ENCODE measurements at places on chromosomes 1 and 21. TPM values are rescaled to one million over a fixed set of nuclear protein-coding genes. Genes with fewer than 3 reads are reported as not detected.

DNA sequence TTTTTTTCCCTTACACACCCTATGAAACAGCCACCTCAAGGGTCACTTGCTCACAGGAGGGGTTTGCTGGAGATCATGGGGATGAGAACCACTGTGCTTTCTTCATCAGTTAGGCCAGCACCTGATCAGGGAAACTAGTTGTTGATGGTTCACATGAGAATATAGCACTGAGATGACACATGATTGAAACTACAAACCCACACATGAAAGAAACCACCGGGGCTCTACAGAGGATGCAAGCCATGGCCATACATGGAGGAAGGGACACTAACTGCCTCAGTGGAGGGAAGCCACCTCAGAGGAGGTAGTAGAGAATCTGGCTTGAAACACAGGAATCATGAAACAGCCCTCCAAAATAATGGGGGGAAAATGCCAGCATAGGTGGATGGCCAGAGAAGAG is 63.2 kb downstream of the PRKAB2 start:
- DNase-seq = no peak

GRCh38 chr21:20783611-20784010 is 214.6 kb upstream of the NCAM2 start:
- DNase-seq = no peak

The PPT1 gene
- 37.7 TPM for total RNA-seq

The BCAR3 gene
- total RNA-seq = 23.5 TPM

DNA sequence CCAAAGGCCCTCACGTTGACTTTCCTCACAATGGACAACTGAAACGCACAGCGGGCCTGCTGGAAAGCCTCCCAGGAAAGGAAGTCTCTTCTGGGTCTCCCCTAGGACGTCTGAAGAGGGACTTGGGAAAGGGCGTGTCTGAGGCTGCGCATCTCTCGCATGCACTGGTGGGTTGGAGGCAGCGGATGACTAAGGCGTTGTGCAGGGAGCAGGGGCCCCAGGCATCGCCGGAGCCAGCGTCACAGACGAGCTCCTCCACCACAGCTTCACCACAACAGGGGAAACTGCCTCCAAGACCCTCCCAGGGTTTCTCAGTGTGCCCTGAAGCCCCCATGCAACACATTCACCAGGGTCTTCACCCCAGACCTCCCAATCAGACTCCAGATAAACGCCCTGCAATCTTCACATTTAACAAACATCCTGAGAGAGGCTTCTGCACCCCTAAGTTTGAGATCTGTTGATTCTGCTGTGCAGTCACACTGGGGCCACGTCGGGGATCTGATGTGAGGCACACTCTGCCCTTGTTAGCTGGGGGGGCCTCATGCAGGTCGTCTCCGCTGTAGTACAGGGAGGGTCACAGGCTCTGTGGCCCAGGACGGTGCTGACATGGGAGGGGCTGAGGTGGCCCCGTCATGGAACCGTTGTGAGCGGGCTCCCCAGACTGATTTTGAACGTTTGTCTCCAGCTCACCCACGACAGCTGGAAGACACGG is 7.0 kb upstream of the TFF1 start:
- DNase-seq = no peak

The S100A7A gene
- not detected for total RNA-seq

- DNase-seq = peak; percentile 19
Measured at GRCh38 chr1:2352897-2353550, 38.3 kb downstream of the MORN1 start.

The MMP23B gene
- 93.8 TPM for total RNA-seq

DNA sequence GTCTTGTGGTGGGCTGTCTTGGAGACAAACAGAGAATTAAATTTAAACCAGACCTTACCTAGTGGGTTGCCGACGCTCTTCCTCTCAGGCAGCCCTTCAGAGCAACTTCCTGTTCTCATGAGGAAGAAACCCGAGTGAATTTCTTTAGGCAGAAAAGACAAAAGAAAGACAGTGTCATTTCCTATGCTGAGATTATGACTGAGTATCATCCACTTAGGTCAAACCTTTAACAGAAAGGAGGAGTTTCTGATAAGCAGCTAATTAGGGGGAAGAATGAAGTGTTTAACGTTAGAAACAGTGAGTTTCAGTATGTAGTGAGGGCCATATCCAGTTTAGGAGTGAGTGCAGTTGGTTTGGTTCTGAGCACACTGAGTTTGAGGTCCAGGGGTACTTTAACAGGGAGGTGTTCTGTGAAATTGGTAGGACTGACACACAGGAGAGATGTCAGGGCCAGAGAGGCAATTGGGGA is 38.7 kb downstream of the FASLG start:
- DNase-seq = no peak

DNA sequence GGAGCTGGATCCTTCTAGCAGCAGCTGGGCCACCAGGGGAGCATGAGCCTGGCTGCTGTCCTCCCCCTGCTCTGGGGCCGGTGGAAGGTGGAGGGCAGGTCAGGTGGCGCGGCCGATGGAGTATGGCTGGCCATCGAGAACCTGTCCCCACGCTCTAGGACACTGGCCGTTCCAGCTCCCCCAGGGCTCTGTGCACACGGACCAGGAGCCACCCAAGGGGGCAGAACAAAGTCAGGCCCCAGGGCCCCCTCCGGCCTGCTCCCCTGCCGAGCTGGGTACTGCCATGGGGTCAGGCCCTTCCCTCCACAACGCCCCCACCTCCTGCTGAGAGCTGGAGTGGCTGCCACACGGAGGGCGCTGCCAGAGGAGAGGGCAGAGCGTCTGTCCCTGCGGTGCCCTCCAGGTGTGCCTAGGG is 4.5 kb upstream of the PLCH2 start:
- DNase-seq = no peak

DNA sequence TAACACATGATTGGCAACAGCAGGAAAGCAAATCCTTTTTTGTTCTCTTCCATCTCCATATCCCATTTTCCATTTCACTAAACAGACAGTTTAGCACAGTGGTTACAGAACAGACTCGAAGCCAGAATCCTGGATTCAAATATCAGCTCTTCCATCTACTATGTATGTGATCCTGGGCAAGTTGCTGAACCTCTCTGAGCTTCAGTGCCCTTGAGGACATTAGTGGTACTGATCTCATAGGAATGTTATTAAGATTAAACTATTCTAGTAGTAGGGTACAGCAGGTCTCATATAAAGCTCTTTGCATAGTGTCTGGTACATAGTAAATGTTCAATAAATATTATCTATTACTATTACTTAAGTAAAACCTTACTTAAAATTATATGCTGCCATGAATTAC is 13.8 kb upstream of the HHIPL2 start:
- no peak for DNase-seq

GRCh38 chr21:25578056-25578961 is 29.0 kb downstream of the MRPL39 start:
- DNase-seq = no peak

GRCh38 chr1:221983444-221983843 is 241.6 kb upstream of the DUSP10 start:
- DNase-seq = no peak

- peak; percentile 43 for DNase-seq
Measured at GRCh38 chr1:54487571-54488050, 60.4 kb upstream of the ACOT11 start.

DNA sequence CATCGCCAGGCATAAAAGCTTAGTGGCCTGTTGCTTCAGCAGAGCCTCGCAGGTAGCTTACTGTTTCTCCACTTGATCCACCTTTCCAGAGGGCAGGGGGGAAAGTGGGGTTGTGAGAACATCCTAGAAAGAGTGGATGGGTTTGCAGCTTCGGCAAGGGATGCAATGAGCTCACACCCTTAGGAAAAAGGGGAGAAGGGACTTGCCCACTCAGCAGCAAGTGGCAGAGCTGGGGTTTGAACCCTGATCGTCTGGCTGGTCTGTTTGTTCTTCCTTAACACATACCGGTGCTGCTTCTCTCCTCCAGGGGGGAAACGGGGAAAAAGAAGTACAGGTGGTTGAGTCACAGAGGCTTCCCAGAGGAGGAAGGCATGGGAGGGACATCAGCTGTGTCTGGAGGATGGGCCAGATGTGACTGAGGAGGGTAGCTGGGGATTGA is 1.0 kb downstream of the TMEM201 start:
- DNase-seq = no peak

DNA sequence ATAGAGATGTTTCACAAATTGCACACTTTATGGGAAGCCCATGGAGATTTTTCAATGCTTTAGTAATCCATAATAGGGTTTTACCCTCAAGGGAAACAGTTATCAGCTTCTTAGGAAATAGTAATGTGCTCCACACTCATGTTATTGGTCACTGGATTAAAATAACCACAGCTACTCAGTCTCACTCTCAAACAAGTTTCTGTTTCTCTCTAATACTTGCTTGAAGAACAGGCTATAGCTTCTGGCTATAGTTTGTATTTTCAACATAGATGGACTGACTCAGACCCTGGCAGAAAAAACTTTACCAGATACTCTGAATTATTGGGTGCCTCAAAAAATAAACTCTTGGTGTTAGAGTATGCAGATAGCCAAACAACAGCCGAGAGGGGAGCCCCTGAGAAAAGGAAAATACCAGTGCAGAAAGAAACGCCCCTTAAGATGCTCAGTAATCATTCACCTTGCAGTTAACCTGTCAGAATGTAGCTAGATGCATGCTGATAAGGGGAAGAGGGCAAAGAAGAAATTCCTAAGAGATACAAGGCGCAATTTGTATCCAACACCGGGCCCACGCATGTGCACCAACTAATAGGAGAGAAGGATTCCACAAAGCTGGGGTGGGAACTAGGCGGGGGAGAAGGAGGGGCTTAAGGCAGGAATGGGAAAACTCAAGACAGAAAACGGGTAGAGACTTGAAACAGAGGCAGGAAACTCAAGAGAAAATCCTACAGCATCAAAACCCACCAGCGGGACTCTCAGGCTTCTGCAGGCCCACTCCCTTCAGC is 30.4 kb upstream of the PDE4B start:
- DNase-seq = no peak

GRCh38 chr1:147851149-147851548 is 51.4 kb upstream of the GJA8 start:
- no peak for DNase-seq

The CACNA1E gene
- 0.88 TPM for total RNA-seq

DNA sequence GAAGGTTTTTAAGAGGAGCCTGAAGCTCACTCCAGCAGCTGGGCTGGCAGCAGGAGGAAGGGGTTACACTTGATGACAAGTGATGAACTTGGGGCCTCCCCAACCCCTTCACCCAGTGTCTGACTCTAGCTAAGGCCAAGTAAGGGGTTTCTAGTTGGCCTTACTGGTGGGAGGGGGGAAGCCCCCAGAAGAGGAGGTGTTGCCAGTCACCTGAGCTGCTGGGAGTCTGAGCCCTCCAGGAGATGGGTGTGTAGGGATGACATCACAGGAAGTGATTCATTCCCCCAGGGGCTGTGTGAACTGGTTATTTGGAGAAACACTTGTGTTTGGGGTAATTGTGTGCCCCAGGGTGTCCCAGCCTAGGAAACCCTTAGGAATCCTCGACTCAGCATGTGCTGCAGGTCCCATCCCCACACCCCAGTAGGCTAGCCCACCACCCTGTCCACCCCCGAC is 3.1 kb downstream of the PADI1 start:
- no peak for DNase-seq

DNA sequence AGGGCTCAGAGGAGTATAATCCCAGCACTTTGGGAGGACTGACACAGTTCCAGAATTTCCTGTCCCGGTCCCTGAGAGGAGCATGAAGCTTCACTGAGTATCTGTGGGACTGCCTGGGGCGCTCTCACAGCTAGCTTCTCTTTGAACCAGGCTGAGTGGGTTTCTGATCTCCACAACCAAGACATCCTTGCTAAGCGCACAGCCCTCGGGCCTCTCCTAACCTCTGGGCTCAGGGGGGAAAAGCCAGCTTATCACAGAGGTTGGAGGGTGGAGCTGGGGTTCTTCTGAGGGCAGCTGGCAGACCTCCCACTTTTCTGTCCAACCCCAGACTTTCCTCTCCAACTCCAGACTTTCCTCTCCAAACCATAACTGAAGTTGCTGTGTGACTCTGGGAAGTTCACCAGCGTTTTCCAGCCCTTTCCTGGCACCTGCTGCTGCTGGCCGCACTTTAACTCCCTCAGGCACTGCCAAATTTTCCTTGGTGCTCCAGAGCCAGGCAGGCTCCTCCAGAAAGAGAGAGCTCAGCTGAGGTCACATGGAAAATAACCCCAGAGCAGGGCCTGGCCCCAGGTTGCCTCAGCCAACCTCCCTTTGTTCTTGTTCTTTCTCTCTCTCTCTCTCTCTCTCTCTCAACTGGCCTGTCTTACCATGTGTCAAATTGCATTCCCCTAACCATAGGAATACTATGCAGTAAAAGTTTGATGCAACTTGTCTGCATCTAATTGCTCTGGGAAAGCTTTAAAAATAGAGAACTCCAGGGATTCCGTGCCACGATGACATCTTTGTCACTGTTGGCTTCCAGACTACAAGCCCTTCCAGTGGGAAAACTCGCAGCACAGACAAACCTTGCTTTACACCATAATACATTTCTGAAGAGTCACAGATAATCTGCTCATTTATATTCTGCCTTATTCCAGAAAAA is 49.5 kb downstream of the OLFML2B start:
- DNase-seq = peak; percentile 63

- no peak for DNase-seq
Measured at GRCh38 chr1:101967871-101968270, 28.9 kb downstream of the OLFM3 start.

DNA sequence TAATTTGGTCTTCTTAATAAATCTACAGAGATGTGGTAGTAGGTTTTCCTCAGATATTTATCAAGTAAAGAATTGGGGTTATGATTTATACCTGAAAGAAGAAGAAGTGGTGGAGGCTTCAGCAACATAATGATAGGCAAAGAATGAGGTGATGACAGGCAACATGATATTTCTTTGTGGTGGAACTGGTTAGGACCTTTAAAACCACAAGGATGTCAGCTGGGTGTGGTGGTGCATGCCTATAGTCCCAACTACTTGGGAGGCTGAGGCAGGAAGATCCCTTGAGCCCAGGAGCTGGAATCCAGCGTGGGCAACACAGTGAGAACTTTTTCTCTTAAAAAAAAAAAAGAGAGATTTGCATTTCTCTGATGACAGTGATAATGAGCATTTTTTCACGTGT is 34.1 kb upstream of the COL11A1 start:
- DNase-seq = no peak

- DNase-seq = no peak
Measured at GRCh38 chr1:35592991-35593769, 20.1 kb downstream of the TFAP2E start.

The MPL gene
- 0.82 TPM for total RNA-seq

DNA sequence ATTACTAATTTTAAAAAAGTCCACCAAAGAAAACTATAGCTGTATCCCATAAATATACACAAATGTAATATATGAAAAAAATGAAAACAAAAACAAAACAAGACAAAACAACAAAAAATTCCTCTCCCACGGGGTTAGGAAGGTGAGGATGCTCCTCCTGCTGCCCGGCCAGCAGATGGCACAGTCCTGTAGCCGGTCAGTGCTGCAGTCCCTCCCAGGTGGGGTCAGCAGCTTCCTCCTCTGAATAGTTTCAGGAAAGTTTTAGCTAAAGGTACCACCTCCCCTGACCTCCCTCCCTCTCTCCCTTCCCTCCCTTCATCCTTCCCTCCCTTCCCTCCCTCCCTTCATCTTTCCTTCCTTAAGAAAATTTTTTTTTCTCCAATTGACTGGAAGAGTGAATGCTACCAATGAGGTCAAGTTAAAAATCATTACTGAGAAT is 67.8 kb upstream of the BCL10 start:
- DNase-seq = no peak

The AIM2 gene
- 0.41 TPM for total RNA-seq

- no peak for DNase-seq
Measured at GRCh38 chr1:172746091-172746949, 87.4 kb downstream of the FASLG start.

The CHIT1 gene
- not detected for total RNA-seq

Measured in left ventricle myocardium inferior (tissue), 1 donor.